ENCODE measurements at places on chromosomes 16 and 17. TPM values are rescaled to one million over a fixed set of nuclear protein-coding genes. Genes with fewer than 3 reads are reported as not detected.

DNA sequence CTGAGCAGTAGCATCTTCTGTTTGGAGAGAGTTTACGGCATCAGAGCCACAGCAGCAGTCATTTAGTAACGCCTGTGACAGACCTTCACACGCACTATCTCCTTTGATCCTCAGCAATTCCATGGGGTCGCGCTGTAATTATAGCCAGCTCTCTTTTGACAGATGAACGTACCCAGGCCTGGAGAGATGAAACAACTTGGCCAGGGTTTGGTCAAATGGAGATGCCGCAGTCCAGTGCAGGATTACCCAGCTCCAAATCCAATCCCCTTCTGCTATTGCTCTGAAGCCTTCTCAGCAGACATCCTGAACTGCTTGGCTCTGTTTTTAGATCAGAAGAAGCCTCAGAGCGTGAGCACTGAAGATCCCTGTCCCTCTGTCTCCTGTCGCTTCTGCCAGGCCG is 83.9 kb downstream of the SOX9 start:
- DNase-seq = no peak

- no peak for DNase-seq
Measured at GRCh38 chr16:8087597-8088289, 502.6 kb downstream of the TMEM114 start.

Gene SMIM22
- total RNA-seq = not detected

DNA sequence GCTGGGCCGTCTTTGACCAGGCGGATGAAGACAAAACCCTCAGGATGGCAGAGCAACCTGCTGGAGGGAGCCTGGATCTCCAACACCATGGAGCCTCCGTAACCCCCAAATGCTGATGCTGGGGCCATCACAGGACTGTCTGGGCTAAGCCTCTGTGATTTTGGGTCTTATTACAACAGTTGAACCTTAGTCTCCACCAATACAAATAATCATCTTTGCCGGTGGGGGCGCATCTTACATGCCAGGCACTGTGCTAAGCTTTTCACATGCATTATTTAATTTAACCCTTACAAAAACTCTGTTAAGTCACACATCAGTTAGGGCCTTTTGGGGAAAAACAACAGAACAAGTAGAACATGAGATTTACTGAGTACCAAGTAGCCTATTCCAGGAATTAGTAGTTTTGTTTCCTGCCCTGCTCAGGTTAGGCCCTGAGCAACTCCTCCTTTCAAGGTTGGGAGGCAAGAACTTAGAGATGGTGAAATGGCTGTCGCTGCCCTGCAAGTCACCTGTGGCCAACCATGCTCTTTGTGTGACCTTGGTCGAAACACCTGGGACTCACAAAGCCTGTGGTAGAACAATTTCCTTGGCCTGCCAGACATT is 8.9 kb upstream of the ITGAM start:
- DNase-seq = no peak

Gene SLC4A1
- total RNA-seq = 0.30 TPM

GRCh38 chr17:74430706-74431567 is 951 bp upstream of the GPRC5C start:
- DNase-seq = peak; percentile 88

Gene NKD1
- 0.16 TPM for total RNA-seq

Gene PRDM7
- not detected for total RNA-seq
